Right forelimb (tissue), 1 donor: ENCODE measurements at places on chromosomes 6 and 20.

DNA sequence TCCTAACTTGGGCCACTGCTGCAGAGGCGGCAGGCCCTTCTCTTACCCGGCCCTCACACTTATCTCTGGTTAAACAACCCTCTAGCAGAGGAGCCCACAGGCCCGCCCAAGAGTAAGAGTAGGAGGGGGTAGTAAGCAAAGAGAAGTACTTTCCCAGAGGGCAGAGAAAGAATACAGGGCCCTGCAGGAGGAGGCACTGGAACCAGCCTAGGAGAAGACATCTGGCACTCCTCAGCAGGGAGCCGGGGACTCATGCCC lies 10.1 kb downstream of the MTCH1 start:
- DNase-seq: no peak

DNA sequence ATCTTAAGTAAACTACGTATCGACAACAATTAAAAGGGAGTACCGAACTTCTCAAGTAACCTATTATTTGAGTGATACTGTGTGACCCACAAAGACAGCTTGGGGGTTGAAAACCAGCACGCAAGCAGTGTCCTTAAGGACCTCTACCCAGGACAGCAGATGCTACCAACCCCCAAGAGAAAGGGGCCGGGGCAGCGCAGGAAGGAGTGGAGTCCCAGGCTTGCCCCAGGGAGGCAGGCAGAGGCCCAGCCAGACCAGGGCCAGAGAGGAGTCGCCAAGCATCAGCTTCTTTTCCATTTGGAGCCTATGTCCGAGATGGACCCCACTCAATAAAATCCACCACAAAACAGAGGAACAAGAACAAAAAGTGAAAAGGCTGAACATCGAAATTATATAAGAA lies 11.9 kb downstream of the DIDO1 start:
- no peak for DNase-seq

DNA sequence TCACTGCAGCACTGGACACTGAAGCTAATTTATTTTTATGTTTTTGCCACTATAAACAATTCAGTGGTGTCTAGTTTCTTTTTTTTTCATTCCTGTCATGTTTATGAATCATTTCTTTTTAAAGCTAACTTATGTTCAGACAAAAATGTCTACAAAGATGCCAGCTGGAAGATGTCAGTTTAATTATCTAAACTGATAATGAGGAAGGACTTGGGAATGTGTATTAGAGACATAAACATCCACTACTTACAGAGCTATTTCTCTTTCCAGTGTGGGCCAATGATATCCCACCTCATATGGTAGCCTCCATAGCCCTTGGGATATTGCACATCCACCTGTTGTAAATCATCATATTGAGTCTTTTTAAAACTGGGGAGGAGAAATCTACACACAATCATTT lies 132.1 kb upstream of the FAM184A start:
- no peak for DNase-seq

GRCh38 chr6:68652117-68652536 lies 17.0 kb downstream of the ADGRB3 start:
- DNase-seq: no peak

- no peak for DNase-seq
These were observed 253.3 kb downstream of the ERMARD start for GRCh38 chr6:170004585-170005210.

DNA sequence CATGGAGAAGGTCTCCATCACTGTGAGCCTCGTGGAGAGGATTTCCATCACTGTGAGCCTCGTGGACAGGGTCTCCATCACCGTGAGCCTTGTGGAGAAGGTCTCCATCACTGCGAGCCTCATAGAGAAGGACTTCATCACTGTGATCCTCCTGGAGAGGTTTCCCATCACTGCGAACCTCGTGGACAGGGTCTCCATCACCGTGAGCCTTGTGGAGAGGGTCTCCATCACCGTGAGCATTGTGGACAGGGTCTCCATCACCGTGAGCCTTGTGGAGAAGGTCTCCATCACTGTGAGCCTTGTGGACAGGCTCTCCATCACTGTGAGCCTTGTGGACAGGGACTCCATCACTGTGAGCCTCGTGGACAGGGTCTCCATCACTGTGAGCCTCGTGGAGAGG lies 140.4 kb downstream of the ERMARD start:
- DNase-seq: no peak
